Activated CD4-positive, alpha-beta T cell treated with anti-CD3 and anti-CD28 coated beads, Interleukin-2, amount 10 ng/mL, durations not matched to agents 7 days and 5 days (primary cell): ENCODE measurements at places on chromosomes 7 and 10.

- no peak for DNase-seq
These were observed 648 bp downstream of the HUS1 start for GRCh38 chr7:47978790-47979144.

- DNase-seq = no peak
These were observed 21.8 kb upstream of the MYL7 start for GRCh38 chr7:44162785-44163395.

DNA sequence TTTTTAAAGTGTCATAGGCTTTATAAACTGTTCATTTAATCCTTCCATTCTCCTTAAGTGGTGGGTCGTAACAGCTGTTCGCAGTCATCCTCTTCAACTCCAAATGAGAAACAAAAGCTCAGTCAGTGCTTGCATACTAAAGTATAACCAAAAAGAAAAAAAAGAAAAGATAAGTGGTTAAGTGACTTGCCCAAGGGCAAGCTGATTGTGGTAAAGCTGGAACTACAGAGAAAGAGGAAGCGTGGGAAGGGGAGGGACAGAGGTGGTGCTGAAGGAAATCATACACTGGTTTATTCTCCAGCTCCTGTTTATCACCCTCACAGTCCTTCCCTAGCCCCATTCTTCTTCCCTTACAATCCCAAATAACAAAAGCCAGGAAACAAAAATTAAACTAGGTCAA is 29.6 kb downstream of the IDE start:
- peak; percentile 16 for DNase-seq

- DNase-seq = no peak
These were observed 1.2 kb upstream of the MEOX2 start for GRCh38 chr7:15687546-15688278.

GRCh38 chr10:42948040-42948439 is 128.8 kb upstream of the RET start:
- DNase-seq = no peak

- no peak for DNase-seq
These were observed 236.1 kb downstream of the PTPRN2 start for GRCh38 chr7:158351481-158351880.

- DNase-seq = no peak
These were observed 183.7 kb upstream of the KLF14 start for GRCh38 chr7:130917669-130918128.

GRCh38 chr7:93728292-93728691 is 153.8 kb upstream of the CALCR start:
- DNase-seq = no peak

GRCh38 chr7:30329716-30330115 is 45.3 kb downstream of the ZNRF2 start:
- DNase-seq = no peak

DNA sequence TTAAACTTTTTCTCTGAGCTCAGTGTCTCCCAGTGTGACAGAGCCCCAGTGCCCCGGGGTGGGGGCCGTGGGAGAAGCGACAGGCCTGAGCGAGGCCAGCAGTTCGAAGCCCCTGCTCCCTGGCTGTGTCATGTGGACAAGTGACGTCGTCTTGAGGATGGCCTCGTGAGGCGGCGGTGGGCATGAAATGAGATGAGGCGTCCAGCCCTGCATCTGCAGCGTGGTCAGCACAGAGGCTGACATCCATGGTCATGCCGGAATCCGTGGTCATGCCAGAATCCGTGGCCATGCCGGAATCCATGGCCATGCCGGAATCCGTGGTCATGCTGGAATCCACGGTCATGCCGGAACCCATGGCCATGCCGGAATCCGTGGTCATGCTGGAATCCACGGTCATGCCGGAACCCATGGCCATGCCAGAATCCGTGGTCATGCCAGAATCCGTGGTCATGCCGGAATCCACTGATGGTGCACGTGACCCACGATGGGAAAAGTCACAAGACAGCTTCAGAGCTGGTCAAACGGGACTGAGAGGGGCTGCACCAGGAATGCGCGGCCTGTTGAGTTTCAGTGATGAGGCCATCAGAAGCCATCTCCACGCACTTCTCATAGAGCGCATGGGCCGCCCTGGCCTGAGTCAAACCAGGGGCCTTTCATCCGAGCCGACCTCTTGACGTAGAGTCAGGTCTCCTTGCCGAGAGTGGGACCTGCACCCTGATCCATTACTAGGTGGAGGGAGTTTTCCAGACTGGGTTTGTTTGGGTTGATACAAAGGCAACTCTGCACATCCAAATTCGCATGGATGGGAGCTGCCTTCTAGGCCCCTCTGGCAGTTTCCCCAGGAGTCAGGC is 342.5 kb downstream of the PTPRN2 start:
- no peak for DNase-seq

GRCh38 chr10:1539216-1539615 is 198.1 kb downstream of the ADARB2 start:
- DNase-seq = no peak

DNA sequence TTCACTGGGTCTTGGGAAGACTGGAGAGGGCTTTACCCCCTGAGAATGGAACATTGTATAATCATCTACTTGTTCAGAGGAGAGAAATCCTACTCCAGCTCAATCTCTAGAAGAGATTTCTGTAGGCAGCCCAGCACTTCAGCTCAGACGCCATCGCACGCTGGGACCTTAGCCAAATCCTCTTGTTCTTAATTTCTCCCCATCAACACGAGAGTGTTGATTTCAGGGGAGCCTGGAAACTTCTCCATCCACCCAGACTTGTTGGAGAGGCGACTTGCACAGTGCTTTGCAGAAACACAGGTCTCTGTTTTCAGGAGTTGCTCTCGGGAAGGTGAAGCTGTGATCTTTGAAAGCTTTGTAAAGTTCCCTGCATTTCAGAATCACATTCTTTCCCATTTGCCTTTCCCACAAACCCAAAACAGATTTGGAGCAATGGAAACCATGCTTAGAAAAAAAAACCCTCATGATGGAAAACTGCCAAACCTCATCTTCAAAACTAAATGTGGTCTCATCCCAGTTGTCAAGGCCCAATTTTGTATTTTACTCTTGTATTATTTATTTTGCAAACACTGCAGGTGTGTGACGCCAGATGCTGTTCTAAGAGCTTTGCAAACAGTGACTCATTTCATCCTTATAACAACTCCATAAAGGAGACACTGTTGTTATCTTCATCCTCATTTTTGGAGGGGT is 60.9 kb downstream of the CALML3 start:
- no peak for DNase-seq

GRCh38 chr10:92517034-92517655 is 56.7 kb downstream of the IDE start:
- peak; percentile 79 for DNase-seq

- peak; percentile 80 for DNase-seq
These were observed 3.4 kb downstream of the IGFBP3 start for GRCh38 chr7:45917658-45918057.

DNA sequence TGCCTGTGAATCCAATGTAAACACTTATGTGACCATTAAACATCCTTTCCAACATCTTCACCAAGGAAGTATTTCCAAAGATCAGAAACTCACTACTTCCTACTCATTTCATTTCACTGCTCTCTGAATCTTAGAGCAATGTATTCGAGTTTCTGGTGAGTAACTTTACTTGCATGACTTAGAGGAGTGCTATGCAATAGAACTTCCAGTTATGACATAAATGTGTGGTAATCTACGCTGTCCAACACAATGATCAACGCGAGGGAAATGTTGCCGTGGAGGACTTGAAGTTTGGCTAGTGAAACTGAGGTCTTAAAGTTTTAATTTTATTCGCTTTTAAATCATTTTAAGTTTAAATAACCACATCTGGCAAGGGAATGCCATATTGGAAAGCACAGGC is 1326.3 kb downstream of the XPNPEP1 start:
- DNase-seq = no peak

DNA sequence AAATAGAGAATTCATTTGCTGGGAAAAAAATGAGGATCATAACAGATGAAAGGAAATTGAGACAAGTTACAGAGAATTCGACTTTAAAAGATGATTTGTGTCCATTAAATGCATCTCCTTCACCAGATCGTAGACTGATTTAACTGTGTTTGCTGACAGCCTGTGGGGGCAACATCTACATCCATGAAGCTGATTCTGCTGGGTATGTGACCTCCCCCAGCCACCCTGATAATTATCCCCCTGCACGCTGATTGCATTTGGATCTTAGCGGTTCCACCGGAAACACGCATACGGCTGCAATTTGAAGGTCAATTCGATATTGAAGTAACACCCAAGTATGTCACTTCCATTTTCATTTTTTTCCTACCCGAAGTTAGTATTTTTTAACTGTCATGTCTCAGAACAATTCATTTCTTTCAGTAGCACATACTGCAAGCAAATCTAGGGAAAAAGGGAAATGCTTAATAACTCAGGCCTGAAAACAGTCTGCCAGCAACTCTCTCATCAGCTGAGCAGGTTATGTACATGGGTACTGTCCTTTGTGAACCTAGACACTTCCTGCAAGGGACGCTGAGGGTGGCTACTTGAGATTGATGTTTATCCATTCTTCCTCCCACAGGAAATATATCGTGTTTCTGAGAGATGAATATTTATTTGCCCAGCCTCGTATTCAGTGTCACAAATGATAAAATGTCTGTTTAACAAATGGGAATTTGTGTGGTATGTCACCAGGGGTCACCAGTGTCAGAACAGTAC is 134.9 kb downstream of the ZNF22 start:
- DNase-seq = no peak

GRCh38 chr7:120272261-120272660 is 714 bp upstream of the KCND2 start:
- DNase-seq = peak; percentile 12

DNA sequence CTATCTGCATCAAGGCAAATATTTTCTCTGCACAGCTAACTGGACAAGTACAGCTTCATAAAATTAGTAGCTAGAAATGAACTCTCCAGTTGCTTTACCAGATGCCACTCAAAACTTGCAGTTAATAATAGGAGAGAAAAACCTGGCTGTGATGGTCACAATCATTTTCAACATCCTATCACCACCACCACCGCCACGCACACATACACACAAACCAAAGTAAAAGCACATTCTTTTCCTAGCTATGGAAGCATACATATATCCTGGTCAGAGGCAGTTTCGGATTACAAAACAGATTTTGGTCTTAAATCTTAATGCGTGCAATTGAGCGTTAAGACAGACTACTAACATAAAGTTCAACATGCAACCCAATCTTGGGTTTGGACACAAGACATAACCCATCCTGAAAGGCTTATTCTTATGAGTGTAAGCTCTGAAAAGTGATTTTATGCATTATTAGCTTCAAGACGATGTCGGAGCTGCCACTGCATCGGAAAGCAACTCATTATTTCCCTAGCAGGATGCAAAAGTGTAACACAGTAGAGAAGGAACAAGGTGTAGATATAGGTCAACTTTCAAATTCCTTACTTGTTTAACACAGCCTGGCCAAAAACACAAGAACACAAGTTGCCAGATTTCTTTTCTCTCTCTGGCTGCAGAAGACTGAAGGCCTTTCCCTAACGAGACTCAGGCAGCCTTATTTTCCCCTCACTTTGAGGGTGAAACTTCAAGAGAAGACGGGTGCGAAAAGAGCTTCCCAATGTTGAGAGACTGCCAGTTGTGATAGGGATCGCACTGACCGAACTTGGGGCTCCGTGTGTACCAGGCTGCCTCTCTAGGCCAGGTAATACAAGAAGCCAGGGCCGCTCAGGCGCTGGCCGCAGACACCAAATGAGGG is 1.2 kb downstream of the CACUL1 start:
- DNase-seq = no peak

DNA sequence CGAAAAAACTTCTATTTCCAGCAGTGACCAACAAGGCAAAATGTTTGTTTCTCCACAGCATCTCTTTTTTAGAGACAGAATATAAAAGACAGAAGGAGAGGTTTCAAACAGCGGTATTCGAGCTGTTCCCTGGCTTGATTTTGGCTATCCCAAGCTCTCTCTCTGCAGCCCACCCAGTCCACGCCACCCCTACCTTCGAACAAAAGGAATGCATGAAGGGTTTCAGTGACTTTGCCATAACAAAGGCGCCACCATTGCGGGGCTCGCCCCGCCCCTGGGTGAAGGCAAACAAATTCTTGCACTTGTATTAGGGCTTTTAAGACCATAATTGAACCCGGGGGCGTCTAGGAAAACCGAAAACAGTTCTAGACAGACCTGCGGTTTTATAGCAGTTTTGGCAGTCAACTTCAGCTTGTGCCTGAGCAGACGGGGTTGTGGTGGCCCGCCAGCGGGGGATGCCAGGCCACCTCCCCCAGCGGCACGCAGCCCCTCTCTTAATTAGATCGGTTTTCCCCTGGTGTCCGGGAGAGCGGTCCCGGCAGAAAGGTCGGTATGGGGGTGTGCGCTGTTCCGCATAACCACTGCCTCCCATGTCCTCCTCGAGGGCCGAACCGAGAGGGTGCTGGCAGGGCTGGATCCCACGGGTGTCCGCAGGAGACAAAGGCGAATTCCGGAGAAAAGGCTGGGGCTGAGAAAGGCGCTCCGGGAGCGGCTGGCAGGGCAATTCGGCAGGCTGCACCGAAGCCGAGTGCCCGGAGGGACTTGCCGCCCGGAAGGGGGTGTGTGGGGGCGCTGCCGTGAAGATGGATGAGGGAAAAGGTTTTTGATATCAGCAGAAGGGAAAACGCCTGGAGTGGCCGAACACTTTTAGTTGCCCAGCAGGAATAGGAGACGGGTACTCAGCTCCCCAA is 2.7 kb upstream of the HOXA11 start:
- no peak for DNase-seq

- DNase-seq = no peak
These were observed 444.7 kb downstream of the MAGI2 start for GRCh38 chr7:79008786-79009185.

GRCh38 chr7:106313966-106314365 is 29.2 kb upstream of the NAMPT start:
- no peak for DNase-seq

- DNase-seq = peak; percentile 27
These were observed 529 bp downstream of the HPS1 start for GRCh38 chr10:98446151-98446660.

GRCh38 chr7:37277513-37277912 is 171.2 kb downstream of the ELMO1 start:
- no peak for DNase-seq

DNA sequence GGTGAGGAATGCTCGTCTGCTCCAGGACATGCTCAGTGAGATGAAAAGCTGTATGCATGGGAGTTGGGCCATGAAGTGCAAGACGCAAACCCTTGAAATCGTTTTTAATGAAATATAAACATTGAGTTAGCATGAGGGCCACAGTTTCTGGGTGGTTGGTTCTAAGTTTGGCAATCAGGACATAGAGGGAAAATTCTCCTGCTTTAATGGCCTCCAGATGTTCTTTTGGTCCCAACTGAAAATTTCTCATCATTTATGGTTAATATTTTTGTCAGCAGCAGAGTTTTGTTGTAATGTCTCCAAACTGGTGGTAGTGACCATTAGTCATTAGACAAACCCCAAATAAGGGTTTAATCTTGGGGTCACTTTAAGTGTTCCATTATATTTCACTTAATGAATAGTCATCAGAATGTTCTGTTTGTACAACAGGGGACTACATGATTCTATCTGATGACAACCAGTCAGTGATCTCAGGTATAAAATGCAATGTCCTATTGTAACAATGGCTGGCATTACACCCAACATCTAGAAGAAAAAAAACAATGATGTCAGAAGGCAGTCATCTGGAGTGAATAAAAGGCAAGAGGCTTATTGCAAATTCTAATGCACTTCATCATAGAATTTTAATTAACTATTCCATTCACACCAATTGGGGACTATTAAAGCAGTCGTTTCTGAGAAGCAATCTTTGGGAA is 197.4 kb downstream of the JCAD start:
- DNase-seq = no peak

- DNase-seq = no peak
These were observed 33.1 kb downstream of the NACAD start for GRCh38 chr7:45055594-45056219.

GRCh38 chr7:22842383-22842941 is 19.8 kb upstream of the TOMM7 start:
- DNase-seq = no peak
